ENCODE measurements at places on chromosomes 3 and 15.

GRCh38 chr3:17431484-17432045 is 310.9 kb downstream of the TBC1D5 start:
- DNase-seq = no peak

DNA sequence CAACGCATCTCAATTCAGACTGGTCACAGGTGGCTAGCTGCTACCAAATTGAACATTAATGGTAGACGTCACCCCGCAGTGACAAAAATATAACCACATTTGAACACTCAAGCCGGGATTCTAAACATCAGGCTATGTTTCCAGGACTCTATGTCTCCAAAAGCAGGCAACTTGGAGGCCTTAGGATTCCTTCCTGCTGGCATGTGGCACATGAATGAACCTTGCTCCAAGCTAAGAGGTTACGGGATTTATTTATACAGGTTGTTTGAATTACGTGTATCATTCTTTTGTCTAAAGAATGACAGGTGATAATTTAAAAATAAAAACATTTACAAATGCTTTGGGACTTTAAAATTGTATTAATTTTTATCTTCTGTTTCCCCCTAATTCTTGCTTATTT is 864.4 kb upstream of the CFAP20DC start:
- no peak for DNase-seq

DNA sequence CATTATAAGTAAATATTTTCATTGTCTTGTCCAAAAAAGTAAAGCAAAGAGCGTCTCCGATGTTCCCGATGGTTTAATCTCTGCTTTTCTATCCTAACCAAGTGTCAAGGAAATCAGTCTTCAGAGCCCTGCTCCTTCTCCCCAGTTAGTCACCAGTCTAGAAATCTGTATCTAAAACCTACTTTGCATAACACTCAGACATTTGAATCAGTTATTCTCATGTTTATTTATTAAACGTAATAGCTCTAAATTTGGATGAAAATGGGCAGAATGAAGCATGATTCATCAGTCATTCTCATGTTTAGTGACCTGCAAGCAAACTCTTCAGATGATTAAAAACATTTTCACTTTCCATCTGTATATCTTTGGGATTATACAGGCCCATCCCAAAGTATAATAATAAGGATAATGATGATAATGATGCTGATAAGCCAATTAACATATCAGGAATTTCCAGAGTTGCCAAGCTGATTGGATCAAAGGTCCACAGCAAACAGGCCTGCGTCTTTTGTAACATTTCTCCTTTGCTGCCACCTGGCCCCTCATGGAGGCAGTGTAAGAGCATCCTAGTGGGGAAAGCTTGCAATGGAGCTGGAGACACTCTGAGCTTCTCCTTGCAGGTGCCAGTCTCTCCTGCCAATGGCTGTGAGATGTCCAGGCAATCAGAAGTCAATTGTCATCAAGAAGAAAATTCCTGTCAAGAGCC is 273.9 kb downstream of the IGSF11 start:
- DNase-seq = no peak

GRCh38 chr3:121979734-121980449 is 42.2 kb downstream of the ILDR1 start:
- no peak for DNase-seq

DNA sequence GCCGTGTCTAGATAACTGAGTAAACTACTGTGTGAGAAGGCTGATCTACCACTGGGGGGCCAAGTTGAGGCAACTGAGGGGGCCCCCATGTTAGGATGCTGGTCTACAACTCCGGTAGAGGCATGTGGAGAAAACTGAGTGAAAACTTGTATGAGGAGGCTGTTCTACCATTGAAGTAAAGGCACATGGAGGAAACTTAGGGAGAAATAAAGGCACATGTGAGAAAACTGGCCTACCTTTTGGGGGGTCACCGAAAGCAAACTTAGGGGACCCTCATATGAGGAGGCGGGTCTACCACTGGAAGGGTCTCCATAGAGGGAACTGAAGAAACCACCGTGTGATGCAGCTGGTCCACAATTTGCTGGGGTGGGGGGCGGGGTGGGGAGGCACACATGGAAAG is 155.2 kb downstream of the FBLN2 start:
- DNase-seq = no peak

GRCh38 chr3:171018156-171018935 is 8.2 kb downstream of the SLC2A2 start:
- DNase-seq = no peak
